Activated CD4-positive, alpha-beta T cell treated with anti-CD3 and anti-CD28 coated beads, Interleukin-2, amount 50 U/mL, for 16 hours (primary cell): ENCODE measurements at places on chromosomes 7 and 10.
A peak's percentile ranks its signal among the peaks of the same experiment; 100 is the strongest.

DNA sequence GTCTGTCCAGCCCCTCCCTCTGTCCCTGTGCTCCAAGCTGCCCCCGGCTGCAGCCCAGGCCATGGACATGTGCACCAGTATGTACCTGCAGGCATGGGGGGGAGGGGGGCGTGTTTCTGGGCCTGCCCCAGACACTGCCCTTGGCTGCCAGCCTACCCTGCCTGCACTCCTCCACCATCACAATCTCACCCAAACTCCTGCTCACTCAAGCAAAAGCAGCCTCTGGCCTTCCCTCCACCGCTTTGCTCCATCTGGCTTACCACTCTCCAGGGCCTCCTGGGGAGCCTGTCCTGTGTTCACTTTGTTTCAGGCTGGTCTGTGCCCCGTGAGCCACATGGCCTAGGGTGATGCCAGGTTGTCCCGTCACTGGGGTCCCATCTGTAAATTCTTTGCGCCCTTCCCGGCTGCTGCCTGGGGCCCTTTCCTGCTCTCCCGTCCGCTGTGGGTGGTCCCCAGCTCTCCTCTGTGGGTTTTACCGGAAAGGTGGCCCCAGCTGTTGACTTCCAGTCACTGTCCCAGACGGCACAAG lies 33.3 kb upstream of the PPIF start:
- DNase-seq, result no peak

DNA sequence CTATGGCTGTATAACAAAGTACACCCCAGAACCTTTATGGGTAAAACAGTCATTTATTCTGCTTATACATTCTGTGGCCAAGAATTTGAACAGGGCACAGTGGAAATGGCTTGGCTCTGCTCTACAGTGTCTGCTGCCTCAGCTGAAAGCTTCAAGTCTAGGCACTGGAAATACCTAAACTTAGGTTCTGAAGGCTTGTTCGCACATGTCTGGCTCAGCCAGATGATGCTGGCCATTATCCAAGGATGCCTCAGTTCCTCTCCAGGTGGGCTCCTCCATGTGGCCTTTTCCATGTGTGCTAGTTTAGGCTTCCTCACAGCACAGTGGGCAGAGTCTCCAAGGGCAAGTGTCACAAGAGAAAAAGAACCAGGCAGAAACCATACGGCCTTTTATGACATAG lies 76.8 kb downstream of the RALA start:
- DNase-seq, result no peak

DNA sequence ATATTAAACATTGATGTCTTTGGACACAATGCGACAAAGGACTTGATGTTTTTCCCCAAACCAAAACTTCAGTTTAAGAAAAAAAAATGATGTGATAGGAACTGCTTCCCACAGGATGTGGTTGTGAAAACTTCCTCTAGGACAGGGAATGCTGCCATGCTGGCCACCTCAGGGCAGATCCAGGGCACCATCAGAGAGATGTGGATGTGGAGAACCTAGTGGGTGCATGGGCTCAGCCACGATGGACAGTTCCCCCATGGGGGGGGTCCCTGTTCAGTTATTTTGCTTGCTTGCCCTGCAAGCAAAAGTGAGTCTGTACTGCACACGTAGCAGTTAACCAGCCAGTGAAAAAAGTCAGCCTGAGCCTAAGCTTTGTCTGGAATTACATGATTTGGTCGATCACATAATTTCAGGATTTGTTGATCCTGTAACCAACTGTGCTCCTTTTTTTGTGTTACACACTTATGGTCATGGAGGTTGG lies 36.3 kb downstream of the LAMB4 start:
- no peak for DNase-seq

DNA sequence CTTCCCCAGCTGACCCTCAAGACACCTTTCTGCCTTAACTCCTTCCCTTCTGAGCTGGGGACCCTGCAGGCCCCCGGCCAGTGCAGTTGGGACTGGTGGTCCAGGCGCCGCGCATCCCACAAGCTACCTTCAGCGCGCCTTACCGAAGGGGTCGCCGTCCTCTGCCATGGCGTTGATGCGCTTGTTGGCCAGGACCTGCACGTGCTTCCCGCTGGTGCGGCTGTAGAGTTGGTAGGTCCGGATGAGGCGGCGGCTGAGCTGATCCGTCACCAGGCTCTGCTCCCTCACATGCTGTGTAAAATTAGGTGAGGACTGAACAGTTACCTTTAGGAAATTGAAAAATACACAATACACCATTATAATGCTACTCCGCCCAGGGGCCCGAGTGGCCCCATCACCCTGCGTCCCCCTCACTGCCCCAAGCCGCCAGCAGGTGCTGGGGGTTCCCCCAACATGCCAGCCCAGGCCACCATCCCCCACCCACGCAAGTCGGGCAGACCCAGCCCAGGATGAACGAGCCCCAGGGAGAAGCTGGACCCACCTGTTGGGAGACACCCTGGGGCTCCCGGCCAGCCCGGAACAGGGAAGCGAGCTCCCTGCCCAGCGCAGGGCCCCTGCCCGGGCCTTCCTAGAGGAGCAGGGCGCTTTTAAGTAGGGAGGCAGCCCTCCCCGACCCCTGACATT lies 1.2 kb downstream of the FGF8 start:
- DNase-seq, result no peak

DNA sequence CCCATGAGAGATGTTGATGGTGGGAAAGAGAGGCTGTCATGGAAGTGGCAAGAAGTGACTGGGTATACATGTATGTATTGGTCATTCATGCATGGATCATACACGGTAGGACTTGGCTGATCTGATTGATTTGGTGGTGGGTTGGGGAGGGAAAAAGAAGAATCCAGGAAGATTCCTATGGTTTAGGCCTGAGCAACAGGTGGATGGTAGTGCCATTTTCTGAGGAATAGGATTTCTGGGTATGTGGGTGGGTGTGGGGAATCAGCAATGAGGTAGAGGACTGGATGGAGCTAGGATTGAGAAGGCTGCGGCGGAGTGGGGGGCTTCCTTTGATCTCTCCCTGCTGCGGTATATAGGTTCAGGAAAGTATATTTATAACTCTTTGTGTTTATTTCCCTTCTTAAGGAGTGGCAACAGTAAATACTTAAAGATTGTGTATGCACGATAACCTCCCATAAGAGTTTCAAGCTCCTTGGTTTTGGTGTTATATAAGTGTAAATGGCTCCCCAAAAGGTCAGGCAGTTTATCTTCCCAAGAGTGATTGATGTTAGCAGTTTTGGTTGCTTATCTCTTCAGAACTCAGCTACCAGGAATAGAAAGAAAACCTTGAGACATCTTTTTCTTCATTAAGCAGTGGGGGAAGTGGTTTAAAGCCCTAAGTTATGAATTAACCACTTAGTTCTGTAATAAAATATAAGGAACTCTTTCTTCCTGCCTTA lies 100.1 kb downstream of the LSMEM1 start:
- DNase-seq, result no peak

DNA sequence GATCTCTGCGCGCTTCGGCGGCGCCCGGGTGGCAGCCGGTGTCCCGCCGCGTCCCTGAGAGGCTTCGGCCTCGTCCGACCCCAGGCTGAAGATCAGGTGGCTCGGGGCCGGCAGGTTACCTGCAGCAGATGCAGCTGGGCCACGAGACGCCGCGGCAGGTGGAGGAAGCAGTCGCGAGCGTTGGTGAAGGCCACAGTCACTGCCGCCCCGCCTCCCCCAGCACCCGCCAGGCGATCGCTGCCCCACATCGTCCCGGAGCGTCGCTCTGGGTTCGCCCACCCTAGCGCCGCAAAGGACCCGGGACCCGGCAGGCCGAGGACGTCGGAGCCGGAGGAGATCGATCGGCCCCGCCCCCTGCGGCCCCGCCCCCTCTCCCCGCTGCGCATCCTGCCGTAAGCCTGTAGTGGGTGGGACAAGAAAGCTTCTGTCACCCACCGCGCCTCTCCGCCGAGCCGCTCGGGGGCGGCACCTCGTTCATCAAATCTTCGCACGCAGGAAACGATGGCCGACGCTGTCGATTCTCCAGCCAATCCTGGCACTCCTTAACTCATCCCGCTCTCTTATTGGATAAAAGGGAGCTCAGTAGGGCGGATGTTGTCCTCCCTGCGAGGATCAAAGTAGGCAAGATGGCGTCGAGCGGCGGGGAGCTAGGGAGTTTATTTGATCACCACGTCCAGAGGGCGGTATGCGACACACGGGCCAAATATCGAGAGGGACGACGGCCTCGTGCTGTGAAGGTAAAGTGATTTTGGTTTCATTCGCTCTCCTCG lies at the start of the genes PEX1 and RBM48:
PEX1 (minus strand) TSS at position 333 of the 770 bp plus-strand sequence; CDS start at position 248, 85 bp downstream.
RBM48 (plus strand) TSS at position 608 of the 770 bp plus-strand sequence; CDS start at position 627, 19 bp downstream.
- peak; percentile 98 for DNase-seq

- no peak for DNase-seq
These were observed 26.0 kb downstream of the SLC29A3 start for GRCh38 chr10:71344993-71345480.
